ENCODE measurements at places on chromosomes 3 and 15. TPM values are rescaled to one million over a fixed set of nuclear protein-coding genes. Genes with fewer than 3 reads are reported as not detected.

GRCh38 chr3:128970740-128971047 lies 23.2 kb downstream of the CFAP92 start:
- DNase-seq, result no peak

Gene NANOGP8
- total RNA-seq, result not detected

DNA sequence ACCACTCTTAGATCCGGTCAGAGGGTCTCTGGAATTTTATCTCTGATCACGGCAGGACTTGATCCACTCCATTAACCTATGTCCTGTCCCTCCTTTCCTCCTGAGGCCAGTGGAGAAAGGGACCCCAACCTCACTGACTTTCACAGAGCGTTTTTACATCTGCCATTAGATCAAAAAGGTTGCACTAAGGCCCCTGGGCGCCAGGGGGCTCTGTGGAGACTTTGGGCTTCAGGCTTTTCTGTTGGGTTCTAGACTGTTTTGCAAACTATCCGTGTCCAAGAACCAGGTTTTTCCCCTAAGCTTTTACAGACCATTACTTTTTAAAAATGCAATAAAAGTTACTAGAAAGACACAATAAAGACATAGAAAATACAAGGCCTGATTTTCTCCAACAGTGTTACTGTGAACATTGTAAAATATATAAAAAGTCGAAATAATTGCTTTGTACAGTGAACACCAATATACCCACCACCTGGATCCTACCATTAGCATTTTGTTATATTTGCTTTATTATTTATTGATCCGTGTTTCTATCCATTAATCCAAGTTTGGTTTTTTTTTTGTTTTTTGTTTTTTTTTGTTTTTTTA lies 159.7 kb downstream of the POLR2M start:
- no peak for DNase-seq

Gene WDR49
- 0.43 TPM for total RNA-seq

DNA sequence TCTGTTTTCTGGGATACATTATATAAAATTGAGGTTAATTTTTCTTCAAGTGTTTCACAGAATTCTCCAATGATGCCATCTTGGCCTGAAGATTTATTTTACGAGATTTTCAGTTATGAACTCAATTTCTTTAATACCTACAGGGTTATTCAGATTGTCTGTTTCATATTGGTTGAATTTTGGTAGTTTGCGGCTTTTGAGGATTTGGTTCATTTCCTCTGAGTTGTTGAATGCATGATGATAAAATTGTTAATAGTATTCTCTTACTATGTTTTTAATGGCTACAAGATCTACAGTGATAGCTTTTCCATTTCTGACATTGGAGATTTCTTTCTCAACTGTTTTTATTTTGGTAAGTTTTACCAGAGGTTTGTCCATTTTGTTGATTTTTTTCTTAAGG lies 63.9 kb upstream of the PTPRG start:
- no peak for DNase-seq
